Hematopoietic multipotent progenitor cell treated with erythropoietin and hydrocortisone succinate and interleukin-3 and kit ligand, for 17 days (in vitro differentiated cells): ENCODE measurements at places on chromosomes 5 and 9.

DNA sequence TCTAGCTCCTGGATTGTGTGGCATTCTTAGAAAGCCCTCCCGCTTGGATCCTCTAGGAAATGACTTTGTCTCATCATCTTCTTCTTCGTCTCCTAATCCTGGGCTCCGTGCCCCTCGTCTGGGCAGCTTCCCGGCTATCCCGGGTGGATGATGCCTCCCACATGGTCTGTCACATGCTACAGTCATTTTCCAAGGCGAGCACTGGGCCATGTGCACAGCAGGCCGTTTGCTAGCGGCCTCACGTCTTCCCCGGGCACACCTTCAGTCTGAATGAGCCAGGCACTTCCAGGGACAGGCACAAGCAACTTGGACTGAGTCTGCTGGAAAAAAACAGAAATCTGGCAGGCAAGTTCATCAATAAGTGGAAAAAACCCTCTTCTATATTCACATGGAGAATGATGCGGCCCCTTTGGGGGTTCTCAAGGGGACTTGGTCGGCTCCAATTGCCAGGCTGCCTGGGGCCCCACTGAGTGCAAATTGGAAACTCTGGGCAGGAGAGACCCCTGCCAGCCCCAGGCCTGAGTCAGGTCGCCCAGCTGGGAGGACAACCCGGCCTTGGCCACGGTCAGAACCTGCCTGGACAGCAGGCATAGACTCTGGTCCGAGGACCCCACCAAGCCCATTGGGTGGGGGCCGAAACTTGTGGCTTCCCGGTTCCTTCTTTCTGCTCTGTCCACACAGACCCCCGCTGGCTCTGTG, 11.1 kb upstream of the WNK2 start:
- DNase-seq = no peak

DNA sequence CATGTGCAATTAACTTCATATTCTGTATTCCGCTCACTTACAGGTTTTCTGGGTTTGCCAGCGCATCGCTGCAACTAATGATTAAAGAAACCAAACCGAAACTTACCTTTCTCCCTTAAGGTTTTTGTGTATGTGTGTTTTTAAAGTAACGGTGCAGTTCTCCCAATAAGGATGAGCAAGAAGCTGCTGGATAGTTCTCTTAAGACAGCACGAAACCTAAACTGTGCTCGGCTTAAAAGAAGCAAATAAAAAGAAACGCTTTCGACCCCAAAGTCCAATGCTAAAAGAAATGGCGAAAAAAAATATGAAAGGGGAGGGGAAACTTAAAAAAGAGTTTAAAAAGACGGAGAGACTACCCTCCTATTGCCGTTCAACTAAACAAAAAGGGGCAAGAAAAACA, 340 bp downstream of the ELAVL2 start:
- DNase-seq = no peak

DNA sequence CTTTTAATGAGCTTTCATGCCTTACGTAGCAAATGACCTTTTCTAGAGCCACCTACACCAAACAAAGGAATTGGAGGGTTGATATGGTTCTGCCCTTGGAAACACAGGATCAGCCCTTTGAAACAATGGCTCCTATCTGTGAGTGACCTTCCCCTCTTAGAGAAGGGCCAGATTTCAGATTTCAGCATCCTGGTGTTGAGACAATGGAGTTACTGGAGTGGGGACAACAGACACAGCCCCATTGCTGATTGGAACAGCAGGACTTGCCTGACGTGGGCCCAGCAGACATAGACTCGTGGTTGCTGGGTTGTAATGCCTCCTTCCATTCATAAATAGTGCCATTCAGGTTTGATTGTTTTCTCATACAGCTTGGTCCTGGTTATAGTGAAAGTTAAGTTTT, 96.0 kb downstream of the GALNT10 start:
- no peak for DNase-seq

DNA sequence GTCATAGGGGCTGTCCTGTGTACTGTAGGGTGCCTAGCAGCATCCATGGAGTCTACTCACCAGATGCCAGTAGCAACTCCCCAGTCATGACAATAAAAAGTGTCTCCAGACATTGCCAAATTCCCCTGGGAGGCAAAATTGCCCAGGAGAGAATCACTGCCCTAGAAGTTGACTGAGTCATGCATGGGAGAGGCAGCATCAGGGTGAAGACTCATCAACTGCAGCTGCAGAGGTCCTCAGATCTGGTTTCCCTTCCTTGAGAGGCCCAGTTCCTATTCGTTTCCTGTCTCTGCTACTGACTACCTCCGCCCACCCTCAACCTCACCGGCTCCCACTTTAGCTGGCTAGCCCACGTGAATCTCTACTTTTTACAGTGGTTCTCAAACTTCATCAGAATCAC, 88.6 kb upstream of the AGXT2 start:
- DNase-seq = no peak

- no peak for DNase-seq
These were observed 5.8 kb upstream of the FPGS start for GRCh38 chr9:127796852-127797370.

DNA sequence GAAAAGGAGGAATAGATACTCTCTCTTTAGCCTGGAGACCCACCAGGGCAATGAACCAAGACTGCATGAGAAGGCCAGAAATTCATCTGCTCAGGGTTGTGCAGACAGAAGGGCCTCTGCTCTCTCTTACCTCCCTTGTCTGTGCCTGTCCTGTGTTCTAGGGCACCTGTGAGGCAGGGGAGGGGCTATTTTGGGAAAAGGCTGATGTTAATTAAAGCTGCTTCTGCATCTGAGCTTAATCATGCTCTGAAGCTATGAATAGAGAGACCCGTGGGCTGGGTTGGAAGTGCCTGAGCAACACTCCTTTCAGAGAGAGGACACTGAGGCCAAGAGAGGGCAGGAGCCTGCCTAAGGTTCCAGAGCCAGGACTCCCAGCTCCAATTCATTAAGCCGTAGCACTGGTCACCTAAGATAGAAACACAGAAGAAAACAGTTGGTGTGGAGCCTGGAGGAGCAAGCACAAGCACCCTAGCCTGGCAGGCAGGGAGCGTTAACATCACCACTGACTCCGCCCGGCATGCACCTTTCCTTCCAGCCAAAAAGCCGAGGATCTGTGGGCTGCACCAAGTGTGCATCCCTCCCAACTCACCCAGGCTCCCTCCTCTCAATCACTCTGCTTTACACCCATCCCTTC, 31.4 kb upstream of the STING1 start:
- DNase-seq = no peak

DNA sequence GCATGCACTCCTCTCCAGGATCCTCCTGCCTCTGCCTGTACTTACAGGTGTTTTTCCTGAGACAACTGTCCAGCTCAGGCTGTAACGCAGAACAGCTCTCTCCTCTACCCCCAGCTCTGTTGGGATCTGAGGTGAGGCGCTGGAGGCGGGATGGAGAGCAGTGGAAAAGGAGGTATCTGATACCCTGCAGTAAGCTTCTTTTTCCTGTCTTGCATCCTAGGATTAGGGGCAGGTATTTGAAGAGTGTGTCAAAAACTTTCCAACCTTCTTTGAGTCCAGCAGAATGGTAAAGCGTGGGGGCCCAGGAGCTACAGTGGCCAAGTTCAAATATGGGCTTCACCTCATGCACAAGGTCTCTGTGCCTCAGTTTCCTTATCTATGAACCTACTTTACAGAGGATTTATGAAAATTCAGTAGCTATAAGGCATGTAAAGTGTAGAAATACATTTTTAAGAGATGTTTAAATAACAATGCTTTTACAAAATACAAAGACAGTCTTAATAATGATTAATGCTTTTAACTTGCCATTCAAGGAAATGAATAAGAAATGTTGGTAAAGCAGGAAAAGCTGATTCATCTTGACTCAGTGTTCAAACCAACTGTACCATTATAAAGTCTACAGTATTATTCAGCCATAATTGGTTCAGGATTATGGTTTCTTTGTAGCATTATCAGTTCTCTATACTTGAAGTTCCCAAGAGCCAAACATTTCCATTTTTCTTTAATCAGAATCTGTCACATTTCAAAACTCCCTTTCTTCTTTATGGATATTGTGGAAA, 26.1 kb downstream of the MAP1B start:
- no peak for DNase-seq

DNA sequence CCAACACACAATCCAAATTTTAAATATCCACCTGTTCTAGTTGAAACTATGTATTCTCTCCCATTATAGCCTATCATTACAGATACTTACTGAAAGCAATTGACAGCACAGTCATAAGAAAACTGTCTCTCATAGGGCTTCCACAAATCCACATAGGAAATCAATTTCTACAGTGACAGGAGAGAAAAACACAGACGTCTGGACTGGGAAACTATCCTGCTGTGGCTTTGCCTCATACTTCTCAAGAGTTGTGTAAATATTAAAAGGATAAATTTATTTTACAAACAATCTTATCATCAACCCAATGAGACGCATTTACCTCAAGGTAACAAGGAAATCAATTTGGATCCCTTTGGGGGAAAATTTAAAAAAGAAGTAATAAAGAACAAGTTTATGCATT, 517.5 kb downstream of the EFNA5 start:
- no peak for DNase-seq

DNA sequence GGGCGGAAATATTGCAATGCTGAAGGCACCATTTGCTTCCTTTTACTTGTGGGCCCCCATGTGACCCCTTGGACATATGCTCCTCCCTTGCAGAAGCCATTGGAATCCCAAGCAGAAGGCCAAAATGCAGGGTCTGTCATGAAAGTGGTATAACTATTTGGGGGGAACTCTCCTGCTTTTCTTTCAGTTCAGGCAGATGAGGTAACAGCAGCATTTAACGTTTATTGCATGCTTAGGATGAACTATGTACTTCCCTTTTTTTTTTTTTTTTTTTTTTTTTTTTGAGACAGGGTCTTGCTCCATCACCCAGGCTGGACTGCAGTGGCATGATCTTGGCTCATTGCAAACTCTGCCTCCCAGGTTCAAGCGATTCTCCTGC, 7.8 kb downstream of the FOXI1 start:
- DNase-seq = no peak

GRCh38 chr9:97571664-97572063, 61.5 kb downstream of the TSTD2 start:
- no peak for DNase-seq

DNA sequence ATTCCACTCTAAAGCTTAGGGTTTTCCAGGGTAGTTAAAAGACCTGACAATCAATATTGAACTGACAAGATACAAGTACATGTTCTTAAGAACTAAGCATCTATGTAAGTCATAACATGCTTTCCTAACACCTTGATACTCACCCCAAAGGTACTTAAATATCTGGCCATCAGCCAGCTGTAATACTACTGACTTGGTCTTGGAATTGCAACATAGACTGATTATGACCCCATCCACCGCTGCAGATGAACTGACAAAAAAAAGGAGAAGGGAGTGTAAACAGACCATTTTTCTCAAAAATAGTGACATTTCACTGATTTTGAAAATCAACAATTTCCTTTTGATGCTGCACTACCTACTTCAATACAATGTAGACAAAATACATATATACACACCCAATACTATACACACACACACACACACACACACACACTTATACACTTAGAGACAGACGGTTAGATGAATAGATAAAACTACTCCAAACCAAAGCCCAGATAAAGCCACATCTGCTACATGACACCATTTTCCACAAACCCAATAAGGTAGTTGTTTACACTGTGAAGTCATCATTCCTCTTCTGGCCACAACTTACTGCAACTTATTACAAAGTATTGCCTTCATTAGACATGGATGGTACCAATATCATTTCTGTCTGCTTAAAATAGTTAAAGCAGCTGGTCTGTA, 30.4 kb downstream of the ELP1 start:
- DNase-seq = no peak

- no peak for DNase-seq
These were observed 914.2 kb upstream of the CDH6 start for GRCh38 chr5:30279237-30279636.

GRCh38 chr5:58800861-58801540, 218.1 kb downstream of the RAB3C start:
- no peak for DNase-seq

- no peak for DNase-seq
These were observed 227.8 kb downstream of the NSG2 start for GRCh38 chr5:174273325-174273724.

DNA sequence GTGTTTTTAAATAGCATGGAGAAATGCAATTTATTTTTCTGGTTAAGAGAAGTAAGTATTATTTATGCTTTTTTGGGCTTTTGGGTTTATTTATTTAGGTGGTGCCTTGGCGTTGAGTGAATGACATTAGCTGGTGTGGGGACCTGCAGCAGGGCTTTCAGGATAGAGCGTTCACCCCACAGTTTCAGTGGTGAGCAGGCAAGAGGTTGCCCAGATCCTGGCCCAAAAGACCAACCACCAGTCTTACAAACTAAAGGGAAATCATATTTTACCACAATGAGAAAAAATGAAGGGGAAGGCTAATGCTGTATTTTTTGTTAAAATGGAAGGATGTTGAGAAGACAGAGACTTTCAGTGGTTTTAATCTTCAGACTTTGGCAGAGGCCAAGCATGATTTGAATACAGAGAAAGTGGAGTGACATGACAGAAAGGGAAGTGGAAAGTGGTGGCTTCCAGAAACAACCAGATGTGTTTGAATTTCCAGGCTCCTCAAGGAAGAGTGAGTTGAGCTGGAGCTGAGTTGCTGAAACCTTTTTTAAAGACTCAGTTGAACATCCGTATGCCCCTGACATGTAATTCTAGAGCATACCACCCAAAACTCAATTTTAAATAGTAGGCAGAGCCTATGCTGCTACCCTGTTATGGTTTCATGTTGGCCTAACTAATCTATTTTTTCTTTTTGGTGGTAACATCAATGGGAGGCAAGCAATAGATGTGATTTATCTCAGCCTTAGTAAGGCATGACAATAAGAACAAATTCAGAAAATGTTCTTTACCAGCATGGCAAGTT, 94.8 kb downstream of the AOPEP start:
- DNase-seq = no peak

GRCh38 chr9:19429595-19429994, 20.8 kb downstream of the ACER2 start:
- no peak for DNase-seq

DNA sequence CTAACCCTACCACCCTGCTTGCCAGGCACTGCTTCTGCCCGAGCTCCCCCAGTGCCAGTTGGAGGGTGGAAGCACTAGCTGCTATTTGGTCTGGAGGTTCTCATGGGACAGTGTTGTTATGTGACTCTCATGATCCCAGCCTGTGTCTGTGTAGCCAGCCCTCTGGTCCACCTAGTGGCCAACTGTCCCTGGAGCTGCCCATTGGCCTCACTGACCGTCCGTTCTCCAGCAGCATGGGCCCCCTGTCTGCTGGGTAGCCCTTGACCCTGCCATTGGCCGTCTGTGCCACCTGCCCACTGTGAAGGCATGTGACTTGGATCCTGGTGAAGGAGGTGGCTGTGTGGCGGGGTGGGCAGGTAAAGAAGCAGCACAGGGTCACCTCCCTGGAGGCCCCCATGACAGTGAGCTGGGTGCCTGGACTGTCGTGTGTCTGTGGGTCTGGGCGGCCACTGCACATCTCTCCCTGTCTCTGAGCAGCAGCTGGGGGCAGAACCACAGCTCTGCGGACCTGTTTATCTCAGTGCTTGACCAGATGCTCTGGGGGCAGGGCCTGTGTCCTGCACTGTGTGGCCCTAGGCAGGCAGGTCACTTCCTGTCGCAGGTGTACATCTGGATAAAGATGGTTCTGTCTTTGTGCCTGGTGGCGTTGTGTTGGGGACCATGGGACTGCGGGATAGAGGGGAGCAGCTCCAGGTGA, 11.4 kb downstream of the PHF2 start:
- DNase-seq = no peak

- peak; percentile 54 for DNase-seq
These were observed 1.3 kb downstream of the MAP3K1 start for GRCh38 chr5:56816546-56817081.

GRCh38 chr5:124764992-124765611, 18.7 kb upstream of the ZNF608 start:
- no peak for DNase-seq
